ENCODE measurements at places on chromosomes 7 and 10.

DNA sequence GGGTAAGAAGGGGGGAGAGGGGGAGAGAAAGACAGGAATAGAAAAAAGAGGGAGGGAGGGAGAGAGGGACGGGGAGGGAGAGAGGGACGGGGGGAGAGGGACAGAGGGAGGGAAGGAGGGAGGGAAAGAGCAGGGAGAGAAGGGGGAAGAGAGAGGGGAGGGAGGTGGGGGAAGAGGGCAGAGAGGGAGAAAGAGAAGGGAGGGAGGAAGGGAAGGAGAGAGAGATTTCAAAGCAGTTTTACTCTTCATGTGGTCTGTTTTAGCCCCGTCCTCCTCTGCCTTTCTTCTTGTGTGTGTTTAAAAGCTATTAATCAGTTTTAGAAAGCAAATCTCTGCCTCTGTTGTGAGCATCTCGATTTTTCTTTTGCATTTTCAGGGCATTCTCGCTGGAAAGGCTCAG is 237.0 kb downstream of the WDR37 start:
- no peak for DNase-seq

DNA sequence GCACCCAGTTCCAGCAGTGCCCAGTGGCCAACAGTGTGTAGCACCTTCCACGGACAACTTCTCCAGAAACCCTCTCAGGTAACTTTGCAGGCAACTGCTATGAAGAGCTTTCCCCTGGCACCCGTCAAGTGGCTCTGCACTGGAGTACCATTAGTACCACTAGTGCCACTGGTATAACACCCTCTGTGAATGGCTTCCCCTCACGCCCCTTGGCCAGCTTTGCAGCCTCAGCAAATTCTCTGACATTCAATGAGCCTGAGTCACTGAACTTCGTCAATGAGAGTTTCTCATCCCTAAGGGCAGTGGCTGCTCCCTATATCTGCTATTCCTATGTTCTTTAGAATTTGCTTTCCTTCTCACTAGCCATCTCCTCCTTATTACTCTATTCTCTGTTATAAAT is 7.6 kb upstream of the HERPUD2 start:
- no peak for DNase-seq

- DNase-seq: no peak
Measured at GRCh38 chr10:125455431-125455830, 227.5 kb downstream of the TEX36 start.

- DNase-seq: no peak
Measured at GRCh38 chr7:3636131-3636860, 335.2 kb downstream of the SDK1 start.

DNA sequence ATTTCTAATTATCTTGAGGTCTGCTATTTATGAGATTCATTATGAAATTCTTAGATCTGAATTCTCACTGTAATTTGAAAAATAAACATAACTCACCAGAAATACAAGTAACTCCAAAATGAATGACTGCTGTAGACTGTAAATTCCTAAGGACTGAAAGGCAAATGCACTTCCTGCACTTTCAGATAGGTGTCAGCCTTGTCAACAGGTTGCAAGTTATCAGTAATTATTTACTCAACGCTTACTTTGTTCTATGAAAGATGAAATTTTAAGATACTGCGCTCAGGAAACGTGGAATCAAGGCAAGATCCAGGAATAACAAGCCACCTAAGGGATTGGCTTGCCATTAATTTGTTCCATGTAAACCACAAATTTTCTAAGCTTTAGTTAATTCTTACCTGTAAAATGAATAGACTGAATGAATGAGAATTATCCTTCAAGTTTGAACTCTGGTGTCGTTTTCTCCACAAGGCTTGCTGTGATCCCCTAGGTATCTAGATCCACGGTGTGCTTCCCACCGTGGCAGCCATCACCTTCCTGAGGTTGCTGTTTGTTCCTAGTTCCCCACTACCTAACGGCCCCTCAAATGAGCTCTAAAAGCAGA is 12.6 kb downstream of the DHX32 start:
- DNase-seq: no peak

DNA sequence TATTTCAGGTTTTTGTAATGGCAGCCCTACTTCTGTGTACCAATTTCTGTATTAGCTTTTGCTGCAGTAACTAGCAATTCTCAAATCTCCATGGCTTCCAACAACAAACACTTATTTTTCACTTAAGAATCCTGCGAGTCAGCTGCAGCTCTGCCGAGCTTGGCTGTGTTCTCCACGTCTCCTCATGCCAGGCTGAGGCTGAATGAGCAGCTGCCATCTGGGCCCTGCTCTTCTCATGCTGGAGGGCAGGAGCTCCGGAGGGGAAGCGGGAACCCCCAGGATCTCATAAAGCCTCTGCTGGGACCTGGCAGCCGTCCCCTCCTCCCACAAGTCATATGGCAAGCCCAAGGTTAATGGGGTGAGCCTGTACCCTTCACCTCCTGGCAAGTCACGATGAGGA is 591.1 kb downstream of the SDK1 start:
- no peak for DNase-seq

DNA sequence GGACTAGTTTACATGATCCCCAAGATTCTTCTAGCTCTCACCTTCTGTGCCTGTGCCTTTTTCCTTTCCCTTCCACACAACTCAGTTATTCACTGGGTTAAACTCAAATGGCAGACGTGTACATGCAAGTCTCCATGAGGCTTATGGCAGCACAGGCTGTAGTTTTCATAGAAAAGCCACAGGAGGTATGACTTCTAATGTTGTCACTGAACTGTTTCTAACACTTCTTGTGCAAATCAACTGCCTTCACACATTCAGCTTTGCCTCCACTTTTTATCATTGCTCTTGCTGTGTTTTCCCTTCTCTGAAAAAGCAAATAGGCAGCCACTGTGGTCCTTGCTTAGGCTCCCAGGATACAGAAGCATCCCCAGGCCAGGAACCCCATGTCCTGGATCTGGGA is 5.3 kb upstream of the GIMAP5 start:
- no peak for DNase-seq

DNA sequence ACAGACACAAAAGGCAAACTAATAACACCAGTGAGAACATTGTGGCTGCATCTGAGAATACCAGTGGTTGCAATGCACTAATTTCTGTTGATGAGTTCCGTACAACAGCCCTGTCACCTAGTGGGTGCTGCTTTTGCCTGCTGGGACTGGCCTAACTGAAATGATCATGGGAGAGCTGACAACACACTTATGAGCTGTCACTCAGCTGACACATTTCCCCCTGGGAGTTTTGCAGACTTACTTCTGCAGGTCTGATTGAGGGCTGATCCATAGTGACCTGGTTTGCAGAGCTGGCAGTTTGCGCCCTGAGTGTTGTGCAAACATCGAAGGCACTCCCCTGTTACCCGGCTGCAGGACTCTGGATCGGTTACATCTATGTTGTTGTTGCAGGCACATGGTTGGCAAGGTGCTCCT is 60.6 kb upstream of the LAMB1 start:
- DNase-seq: no peak

GRCh38 chr10:59126991-59127390 is 49.5 kb upstream of the PHYHIPL start:
- no peak for DNase-seq

GRCh38 chr10:30750971-30751677 is 121.6 kb upstream of the LYZL2 start:
- no peak for DNase-seq

GRCh38 chr7:17674166-17674942 is 265.9 kb downstream of the SNX13 start:
- no peak for DNase-seq

GRCh38 chr10:125441151-125441550 is 241.8 kb downstream of the TEX36 start:
- no peak for DNase-seq

- DNase-seq: no peak
Measured at GRCh38 chr7:131504157-131504899, 52.1 kb downstream of the PODXL start.

DNA sequence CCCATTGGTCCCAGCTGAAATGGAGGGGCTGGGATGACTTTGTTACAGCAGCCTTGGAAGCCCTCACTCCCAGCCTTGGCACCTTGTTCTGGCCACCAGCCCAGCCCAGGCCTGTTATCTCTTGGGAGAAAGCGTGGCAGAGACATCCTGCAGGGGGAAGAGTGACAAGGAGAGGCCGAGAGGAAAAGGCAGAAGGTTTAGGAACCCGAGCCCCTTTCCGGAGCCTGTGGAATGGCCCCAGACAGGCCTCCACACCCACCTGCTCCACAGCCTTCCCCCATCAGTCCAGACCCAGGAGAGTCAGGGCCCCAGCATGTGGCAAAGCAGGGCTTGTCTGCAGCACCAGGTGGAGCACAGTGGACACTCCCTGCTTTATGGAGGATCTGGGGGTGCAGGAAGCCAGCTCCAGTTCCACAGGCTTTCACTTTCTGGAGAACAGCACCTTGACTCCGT is 24.1 kb upstream of the TRIM8 start:
- DNase-seq: no peak

DNA sequence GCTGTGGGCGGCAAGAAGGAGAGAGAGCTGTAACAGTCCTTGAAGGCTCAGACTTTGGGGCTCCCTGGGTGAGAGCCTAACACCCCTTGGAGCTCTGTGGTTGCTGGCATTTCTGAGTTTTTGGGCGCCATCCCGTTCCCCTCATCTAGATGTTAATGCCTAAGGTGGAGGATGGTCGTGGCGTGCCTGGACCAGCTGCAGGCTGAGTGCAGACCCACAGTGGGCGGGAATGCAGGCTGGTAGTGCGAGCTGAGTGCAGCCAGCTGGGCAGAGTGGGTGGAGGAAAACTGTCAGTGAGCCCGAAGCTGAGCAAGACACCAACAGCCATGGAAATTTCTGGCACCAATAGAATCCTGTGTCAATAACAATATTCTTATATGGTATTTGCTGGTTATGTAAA is 403.0 kb downstream of the ANKRD7 start:
- DNase-seq: no peak

DNA sequence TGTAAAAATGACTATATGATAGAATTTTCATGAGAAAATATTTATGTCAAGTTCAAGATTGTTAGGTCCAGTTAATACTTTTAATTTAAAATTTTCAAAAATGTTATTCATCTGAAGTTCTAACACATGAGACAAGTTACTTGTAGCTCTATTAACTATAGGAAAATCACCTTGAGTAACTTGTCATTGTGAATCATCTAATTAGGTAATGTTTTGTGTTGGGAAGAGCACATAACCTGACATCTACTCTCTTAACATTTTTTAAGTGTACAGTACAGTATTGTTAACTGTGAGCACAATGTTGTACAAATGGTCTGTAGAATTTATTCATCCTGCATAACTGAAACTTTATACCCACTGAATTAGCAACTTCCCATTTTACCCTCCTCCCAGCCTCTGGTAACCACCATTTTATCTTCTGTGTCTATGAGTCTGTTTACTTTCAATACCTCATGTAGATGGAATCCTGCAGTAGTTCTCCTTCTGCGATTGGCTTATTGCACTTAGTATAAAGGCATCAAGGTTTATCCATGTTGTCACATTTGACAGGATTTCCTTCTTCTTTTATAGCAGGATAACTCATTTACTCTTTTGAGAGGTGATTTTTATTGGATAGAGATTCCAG is 54.6 kb downstream of the ARL4A start:
- no peak for DNase-seq

DNA sequence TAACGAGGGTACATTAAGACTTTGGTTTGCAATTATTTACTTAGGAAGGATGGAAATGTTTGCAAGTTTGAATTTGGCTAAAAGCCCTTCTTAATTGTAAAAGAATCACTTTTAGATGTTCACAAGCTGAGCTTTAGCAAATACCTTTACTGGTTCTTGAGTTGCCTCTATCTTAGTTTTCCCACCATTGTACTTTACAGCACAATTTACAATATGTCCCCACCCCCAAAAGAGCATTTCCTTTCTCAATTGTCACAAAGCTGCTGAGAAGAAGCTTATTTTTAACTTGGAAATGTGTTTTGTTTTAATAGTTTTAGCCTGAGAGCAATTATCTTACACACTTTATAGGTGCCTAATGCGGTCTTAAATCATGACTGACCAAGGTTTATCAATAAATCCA is 81.1 kb downstream of the MET start:
- DNase-seq: no peak

DNA sequence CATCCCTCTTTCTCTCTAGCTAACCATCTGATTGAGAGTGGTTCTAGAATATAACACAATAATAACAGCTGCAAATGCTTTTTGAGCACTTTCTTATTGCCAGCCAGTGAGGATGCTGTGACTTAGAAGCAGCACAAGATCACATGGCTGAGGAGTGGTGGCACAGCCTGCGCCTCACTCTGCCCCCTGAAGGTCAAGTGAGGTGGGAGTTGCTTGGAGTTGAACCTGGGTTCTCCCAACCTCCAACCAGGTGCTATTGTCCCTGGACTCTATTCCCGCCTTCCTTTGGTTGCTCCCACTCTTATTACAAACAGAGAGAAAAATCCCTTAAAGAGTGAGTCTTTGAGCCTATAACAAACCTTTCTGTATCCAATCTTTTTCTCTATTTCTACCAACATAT is 280.3 kb upstream of the PODXL start:
- DNase-seq: no peak

- no peak for DNase-seq
Measured at GRCh38 chr10:129956876-129957673, 7.0 kb downstream of the EBF3 start.

GRCh38 chr7:6725003-6725402 is 18.3 kb upstream of the ZNF12 start:
- no peak for DNase-seq

- DNase-seq: no peak
Measured at GRCh38 chr10:96041146-96041545, 2.2 kb upstream of the CCNJ start.

- DNase-seq: no peak
Measured at GRCh38 chr7:102434039-102434486, 688 bp downstream of the ORAI2 start.

GRCh38 chr7:156019776-156020565 is 207.7 kb upstream of the SHH start:
- DNase-seq: no peak

- no peak for DNase-seq
Measured at GRCh38 chr7:81607987-81608386, 161.9 kb downstream of the HGF start.

GRCh38 chr10:118032564-118032963 is 14.2 kb downstream of the RAB11FIP2 start:
- no peak for DNase-seq

DNA sequence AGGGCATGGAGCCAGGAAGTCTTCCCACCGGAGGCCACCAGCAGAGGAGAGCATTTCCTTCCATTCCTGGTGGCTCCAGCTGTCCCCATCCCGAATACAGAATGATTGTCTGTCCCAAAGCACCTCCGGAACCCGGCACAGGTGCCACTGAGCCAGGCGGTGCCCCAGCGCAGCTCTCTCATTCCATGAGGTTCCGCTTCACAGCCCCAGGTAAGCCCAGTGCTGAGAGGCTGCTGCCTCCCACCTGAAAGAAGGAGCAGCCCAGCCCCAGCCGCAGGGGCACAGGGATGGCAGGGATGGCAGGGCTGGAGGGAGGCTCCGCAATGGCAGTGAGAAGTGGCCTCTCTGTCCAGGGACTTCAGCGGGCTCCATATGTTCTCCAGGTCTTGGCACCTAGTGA is 162.1 kb upstream of the TCERG1L start:
- no peak for DNase-seq

DNA sequence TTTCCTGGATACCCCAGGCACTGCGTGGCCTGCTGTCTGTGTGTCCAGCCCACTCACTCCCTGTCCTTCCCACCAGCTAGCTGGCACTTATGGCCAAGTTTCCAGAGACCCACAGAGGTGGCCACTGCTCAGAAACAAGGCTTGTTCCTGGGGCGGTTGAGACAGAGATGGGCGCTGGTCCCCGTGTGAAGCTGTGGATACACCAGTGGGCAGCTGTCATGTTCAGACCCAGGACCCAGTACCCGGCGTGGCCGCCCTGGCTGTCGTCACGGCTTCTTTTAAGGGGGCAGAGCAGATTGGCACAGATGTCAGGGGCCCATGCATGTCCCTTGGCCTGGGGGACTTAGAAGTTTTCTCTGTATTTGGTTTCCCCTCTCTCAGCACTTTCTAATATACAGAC is 36.3 kb downstream of the FOXL3 start:
- no peak for DNase-seq
